ENCODE measurements at places on chromosomes 3 and 15.

DNA sequence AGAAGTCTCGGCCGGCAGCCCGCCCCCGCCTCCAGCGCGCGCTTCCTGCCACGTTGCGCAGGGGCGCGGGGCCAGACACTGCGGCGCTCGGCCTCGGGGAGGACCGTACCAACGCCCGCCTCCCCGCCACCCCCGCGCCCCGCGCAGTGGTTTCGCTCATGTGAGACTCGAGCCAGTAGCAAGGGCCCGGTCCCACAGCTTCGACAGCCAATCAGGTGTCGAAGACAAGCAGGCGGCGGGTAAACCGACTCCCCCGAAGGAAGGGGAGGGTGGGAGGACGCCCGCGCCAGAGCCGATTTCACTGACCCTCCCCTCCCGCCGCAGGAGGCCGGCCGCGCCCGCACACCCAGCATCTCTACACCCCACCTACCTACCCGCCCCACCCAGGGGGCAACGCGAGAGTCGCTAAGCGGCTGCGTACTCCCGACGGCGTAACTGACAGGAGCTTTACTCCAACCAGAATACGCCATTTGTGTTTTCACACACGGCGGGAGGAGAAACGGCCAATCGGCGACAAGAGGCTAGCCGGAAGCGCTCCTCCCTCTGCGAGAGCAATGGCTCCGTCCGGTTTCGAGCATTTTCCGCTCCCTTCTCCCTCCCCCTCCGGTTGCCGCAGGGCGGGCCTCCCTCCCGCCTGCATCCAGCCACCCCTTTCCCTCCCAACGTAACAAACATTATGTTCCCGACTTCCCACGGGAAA lies 633 bp upstream of the SETD5 start:
- DNase-seq: peak; percentile 100

- no peak for DNase-seq
Measured at GRCh38 chr3:142003291-142003690, 126.8 kb downstream of the ATP1B3 start.

- no peak for DNase-seq
Measured at GRCh38 chr3:108164391-108164790, 57.8 kb downstream of the IFT57 start.

- no peak for DNase-seq
Measured at GRCh38 chr3:175957427-175957826, 1098.3 kb downstream of the NAALADL2 start.

DNA sequence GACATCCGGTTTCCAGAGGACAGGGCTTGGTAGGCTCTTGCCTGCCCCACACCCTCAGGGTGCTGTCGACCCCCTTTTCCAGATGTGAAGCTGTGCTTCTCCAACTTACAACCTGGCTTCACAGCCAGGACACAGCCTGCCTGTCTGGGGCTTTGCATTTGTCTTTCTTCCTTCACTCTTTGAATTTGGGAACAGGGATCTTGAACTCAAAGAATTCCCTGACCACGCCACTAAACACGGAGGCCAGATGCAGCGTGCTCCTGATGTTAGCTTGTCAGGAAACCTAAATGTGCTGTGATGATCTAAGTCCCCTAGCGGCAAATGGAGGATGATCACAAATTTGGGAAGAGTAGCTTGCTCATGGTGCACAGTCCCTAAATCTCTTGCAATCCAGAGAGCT lies 244.8 kb upstream of the RGMA start:
- no peak for DNase-seq

GRCh38 chr3:38960953-38961622 lies 90.7 kb downstream of the SCN11A start:
- DNase-seq: peak; percentile 20

DNA sequence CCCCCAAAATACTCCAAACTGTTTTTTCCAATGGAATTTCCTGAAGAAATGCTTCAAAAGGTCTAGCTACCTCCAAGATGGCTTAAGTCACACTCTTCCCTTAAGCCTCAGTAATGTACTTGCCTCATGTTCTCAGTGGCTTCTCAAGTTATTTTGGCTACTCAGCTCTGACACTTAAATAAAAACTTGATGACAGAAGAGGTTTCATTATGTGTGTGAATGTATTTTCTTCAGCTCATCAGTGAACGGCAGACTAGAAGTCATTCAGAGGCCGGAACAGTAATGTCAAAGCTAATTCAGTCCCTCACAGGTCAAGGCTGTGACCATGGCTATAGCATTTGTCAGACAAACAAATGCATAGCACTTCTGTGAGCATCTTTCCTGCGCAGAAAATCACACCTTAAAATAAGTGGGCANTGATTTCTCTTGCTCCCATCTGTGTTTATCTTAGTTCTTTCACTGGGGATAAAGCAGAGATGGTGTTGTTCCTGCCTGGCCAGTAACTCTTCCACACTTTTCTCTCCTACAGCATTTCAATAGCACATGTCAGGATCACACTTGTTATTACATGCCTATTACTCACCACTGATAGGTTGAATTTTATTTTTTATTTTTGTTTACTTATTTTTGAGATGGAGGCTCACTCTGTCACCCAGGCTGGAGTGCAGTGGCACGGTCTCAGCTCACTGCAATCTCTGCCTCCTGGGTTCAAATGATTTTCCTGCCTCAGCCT lies 68.5 kb upstream of the PLCL2 start:
- DNase-seq: no peak

- no peak for DNase-seq
Measured at GRCh38 chr3:18544146-18544545, 119.0 kb upstream of the SATB1 start.

- no peak for DNase-seq
Measured at GRCh38 chr3:190706582-190706981, 155.9 kb downstream of the GMNC start.

GRCh38 chr3:86914670-86915069 lies 76.3 kb downstream of the VGLL3 start:
- DNase-seq: no peak

DNA sequence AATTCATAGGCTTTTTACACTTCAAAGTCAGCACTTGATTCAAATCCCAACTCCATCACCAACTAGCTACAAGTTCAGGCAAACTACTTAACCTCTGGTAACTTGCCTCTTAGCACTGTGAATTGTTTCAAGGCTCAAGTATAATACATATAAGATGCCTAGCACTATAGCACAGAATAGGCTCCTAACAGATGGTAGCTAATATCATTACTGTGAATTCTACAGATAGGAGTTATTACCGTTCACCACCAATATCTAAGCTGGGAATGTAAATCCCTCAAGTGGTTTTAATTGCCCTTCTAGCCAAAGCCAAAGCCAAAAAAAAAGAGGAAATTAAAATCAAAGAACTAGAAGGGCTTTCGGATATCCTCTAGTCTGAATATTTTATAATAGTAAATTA lies 15.4 kb downstream of the DLG1 start:
- no peak for DNase-seq

- DNase-seq: no peak
Measured at GRCh38 chr3:69560818-69561217, 174.9 kb upstream of the FRMD4B start.

GRCh38 chr15:81049835-81050234 lies 49.1 kb downstream of the TLNRD1 start:
- DNase-seq: no peak

DNA sequence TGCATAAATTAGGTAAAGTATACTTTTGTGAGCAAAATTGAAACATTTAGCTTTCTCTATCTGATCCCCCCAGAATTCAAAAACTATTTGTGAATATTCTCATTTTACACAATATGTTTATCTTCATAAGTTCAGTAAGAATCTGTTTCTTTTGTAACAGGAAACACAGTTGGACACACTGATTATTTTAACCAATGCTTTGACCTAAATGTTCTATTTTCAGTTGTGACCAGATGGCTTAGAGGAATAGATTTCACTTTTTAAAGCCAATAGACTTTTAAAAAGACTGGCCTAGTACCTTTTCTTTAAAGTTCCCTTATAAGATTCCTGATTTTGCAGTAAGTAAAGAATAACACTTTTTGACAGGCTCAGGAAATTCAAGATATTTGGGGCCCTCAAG lies 74.0 kb upstream of the STRIT1 start:
- DNase-seq: no peak

DNA sequence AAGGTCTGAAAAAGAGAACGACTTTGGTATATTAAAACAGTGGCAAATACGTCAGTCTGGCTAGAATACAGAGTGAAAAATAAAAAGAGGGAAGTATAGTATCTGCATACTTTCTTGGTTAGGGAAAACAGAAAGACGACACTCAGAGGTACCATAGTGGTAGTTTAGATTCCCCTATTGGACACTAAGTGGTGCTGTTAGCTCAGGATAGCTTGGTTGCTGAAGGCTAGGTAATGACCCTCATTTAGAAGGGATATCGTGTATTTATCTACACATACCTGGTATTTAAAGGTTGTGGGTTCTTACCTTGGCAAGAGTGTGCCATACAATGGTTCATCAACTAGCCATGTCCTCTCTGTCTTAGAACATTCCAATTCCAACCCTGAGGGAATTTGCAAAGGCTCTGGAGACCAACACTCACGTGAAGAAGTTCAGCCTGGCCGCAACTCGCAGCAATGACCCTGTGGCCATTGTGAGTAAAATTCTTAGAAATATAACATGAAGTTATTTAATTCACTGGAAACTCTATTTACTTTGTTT lies 31.0 kb downstream of the TMOD2 start:
- DNase-seq: no peak

- no peak for DNase-seq
Measured at GRCh38 chr3:37593796-37594195, 267.9 kb upstream of the CTDSPL start.

- no peak for DNase-seq
Measured at GRCh38 chr3:67486883-67487282, 167.5 kb downstream of the SUCLG2 start.

DNA sequence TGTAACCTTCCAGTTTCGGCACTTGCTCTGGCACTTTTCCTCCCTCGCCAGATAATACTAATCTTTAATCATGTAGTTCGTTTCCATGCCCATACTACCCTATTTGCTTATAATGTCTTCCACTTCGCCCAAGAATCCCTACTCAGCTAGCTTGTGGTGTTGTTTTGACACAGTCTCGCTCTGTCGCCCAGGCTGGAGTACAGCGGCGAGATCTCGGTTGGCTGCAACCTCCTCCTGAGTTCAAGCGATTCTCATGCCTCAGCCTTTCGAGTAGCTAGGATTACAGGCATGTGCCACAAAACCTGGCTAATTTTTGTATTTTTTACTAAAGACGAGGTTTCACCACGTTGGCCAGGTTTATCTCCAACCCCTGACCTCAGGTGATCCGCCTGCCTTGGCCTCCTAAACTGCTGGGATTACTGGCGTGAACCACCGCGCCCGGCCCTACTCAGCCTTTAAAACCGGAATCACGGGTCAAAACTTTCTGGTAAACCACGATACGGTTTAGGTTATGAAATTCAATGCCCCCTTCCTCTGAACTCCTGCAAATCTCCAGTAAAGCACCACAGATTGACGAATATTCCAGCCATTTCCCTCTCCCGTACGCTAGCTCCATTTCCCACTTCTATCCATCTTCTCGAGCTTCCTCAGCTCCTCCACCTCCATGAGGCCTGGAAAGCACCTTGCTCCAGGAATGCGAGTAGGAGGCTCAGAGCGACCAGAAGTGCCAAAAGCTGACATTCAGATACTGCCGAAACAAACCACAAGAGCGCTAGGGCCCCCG lies 878 bp upstream of the RAD51 start:
- no peak for DNase-seq

- no peak for DNase-seq
Measured at GRCh38 chr15:64767203-64767602, 8.2 kb downstream of the RBPMS2 start.

DNA sequence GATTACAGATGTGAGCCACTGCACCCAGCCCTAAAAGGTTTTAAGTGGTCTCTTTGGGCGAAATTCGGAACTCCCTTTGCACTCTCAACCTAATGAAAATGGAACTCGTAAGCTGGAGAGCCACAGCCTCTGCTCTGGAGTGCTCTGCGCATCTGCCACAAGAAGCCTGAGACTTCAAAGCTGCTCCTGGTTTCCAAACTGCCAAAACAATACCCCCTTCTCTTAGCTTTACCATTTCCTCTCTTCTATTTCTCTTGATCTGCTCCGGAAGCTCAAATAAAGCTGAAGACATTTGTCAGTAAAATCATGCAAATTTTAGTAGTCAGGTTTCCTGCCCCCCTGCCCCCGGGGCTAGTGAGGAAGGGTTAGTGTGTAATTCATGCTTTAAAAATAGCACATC lies 312.7 kb downstream of the MFSD1 start:
- DNase-seq: no peak

- DNase-seq: no peak
Measured at GRCh38 chr3:153513236-153513635, 351.2 kb downstream of the RAP2B start.

DNA sequence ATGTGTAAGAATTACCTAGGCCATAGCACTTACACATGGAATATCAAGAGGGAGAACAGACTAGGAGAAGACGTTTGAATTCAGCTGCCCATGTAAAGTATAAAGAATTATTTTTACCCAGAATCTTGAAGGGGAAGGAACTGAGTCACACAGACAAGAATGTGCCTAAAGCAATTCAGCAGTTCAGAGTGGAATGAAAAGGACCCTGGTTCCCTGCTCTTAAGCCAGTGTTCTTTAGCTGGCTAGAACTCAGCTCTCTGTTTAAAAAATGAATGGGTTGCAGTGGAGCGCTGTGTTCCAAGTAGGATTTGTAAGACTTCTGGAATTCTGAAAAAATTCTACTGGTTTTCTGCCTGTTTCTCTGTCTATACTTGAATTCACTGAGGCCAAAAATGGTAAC lies 440.2 kb downstream of the LPP start:
- DNase-seq: peak; percentile 93

DNA sequence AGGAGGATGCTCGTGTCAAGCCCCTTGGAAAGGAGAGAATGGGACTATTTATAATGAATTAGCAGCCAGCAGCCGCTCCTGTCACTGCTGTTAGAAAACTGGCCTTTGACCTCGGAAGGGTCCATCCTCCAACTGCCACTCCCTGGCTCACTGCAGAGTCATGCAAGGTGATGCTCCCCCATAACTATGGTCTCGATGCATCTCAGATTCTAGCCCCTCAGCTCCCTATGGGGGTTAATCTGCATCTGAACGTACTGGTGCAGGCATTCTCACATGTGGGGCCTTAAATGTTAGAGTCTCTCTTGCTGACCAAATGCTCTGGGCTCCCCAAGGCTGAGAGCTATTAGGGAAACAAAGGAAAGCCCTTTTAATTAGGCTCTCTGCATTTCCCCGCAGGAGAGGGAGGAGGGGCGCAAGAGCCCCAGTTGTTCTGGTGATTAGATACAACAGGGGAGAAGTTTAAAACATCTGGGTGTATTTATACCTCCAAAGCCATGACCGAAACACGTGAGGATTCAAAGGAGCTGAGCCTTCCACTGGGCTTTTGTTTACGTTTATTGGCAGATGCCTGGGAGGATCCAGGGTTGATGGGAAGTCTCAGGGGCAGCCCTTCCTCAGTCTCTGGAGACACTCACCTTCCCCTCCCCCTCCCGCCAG lies 182.5 kb downstream of the OPA1 start:
- no peak for DNase-seq
